ENCODE measurements at places on chromosomes 4 and X.

DNA sequence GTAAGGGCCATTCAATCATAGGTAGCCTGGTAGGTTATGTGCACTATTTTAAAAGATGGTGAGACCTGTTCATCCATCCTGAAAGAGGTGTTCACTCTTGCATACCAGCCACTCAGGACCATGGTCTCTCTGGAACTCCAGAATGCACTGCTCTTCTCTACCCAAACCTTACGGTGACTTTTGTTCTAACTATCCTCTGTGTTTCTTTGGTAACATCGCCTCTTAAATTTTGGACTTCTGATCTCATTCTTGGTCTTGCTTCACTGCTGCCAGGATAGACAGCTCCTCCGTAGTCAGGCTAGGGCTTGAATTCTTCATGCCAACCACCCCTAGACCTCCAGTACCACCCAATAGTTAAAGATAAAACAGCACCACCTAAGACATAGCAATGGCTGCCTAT is 346.3 kb upstream of the GALNT7 start:
- DNase-seq, result no peak

DNA sequence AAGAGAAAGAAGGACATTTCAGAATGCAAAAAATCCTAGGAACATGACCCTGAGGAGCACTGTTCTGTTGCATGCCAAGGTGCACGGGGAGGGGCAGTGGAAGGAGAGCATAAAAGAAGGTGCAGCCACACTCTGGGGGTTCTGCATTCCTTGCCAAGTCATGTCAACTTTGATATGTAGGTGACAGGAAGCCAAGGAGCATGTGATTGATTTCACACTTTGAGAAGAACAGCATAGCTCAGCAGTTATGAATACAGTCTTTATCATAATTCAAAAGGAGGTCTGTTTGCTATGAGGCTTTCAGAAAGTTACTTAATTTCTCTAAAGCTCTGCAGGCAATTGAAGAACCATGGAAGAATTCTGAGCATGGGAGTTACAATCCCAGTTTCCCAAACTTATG is 50.6 kb downstream of the SCFD2 start:
- no peak for DNase-seq

- no peak for DNase-seq
Measured at GRCh38 chr4:73234712-73235111, 23.9 kb downstream of the ANKRD17 start.

DNA sequence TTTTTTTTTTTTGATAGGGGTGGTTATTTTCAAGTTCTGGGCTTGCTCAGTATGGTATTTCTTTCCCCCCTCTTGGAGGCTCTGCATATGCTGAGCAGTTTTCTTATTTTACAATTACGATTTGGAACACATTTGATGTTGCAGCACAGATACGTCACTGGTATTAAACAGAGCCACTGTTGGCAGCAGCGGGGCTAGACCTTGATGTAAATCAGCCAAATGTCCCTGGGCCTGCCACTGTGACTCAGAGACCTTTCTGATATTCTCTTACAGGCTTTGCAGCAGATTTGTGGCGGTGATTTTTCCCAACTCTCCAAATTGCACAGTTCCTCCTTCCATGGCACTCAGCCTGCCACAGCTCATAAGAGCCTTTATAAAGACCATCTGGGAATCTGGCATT is 81.1 kb downstream of the VMA21 start:
- DNase-seq, result no peak

DNA sequence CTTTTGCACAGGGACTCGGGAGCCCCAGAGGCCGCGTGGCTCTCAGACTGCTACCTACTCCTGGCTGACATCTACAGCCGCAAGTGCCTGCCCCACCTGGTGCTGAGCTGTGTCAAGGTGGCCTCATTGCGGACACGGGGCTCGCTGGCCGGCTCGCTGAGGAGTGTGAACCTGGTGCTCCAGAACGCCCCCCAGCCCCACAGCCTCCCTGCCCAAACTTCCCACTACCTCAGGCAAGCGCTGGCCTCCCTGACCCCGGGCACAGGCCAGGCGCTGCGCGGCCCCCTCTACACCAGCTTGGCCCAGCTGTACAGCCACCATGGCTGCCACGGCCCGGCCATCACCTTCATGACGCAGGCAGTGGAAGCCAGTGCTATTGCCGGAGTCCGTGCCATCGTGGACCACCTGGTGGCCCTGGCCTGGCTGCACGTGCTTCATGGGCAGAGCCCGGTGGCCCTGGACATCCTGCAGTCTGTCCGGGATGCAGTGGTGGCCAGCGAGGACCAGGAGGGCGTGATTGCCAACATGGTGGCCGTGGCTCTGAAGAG is 28.8 kb downstream of the SH3TC1 start:
- no peak for DNase-seq

- no peak for DNase-seq
Measured at GRCh38 chr4:117467404-117467803, 382.0 kb upstream of the TRAM1L1 start.

DNA sequence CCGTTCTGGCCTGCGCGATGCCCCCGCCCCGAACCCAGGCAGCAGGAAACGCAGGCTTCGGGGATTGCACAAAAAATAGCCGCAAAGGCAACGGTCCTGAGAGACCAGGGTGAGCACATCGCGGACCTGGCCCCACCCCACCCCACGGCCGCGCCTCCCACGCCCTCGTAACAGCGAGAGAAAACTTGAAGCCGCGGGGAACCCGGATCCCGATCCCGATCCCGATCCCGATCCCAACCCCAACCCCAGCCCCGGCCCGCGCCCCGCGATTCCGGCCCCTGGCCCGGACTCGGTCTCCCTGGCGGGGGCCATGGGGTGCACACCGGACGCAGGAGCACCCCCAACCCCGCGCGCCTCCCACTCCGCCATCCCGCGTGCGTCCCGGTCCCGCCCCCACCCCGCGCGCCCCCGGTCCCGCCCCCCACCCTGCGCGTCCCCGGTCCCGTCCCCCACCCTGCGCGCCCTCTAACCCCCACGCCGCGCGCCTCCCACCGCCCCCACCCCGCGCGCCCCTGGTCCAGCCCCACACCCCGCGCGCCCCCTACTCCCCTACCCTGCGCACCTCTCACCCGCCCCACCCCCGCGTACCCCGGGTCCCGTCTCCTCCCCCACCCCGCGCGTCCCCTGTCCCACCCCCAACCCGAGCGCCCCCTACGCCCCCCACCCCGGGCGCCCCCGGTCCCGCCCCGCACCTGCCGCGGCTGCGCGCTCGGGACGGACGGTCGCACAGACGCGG is 29.0 kb downstream of the NOP14 start:
- DNase-seq, result no peak

GRCh38 chr4:106796876-106797275 is 239.2 kb downstream of the DKK2 start:
- DNase-seq, result no peak
